ENCODE measurements at places on chromosomes 5 and 9.

- no peak for DNase-seq
Measured at GRCh38 chr9:98569491-98569890, 139.2 kb downstream of the GABBR2 start.

GRCh38 chr9:138060365-138060764, 182.8 kb downstream of the CACNA1B start:
- DNase-seq = no peak

GRCh38 chr9:37574241-37574721, 1.9 kb downstream of the FBXO10 start:
- DNase-seq = no peak

GRCh38 chr5:133121080-133121479, 69.3 kb downstream of the HSPA4 start:
- no peak for DNase-seq

DNA sequence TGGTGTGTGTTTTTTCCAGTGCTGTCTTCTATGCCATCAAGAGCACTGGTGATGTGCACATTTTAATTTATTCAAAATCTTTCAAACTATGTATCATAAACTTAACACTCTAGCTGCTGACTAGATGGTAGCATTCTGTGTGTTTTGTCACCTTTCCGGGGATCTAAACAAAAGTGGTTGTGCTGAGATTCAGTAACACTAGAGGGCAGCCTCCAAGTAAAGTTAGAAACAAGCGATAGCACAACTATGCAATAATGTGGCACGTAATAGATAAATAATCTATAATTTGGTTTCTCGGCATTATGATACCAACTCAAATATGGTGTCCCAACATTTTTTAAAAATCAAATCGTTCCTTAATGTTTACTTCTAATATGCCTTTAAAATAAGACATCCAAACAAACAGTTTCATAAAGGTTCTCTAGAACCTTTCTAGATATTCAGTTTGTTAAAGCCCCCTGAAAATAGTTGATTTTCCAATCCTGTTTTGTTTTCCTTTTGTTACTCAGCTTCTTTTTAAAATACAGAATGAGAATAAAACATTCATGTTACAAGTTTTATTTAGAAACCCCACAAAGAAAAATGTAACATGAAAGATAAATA, 16.9 kb downstream of the SEMA6A start:
- no peak for DNase-seq

- DNase-seq = peak; percentile 26
Measured at GRCh38 chr9:117073539-117074341, 341.1 kb downstream of the ASTN2 start.

DNA sequence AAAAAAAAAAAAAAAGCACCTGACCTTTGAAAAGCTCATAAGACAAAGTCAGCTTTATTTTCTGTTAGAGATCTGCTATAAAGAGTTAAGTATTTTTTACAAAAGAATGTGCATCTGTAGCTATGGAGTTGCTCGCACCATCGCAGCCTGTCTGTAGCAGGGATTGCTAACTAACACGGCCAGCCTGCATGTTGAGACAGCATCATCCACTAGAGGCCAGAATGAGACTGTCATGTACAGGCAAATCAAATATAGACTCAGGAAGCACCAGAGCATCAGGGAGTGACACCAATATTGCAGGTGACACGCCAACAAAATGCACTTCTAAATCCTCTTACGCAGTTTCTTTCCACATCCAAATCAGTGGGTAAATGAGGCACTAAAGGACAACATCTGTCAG, 136.3 kb upstream of the RASEF start:
- peak; percentile 34 for DNase-seq

GRCh38 chr5:131532031-131532640, 102.9 kb downstream of the RAPGEF6 start:
- DNase-seq = peak; percentile 39
